ENCODE measurements at places on chromosomes 2 and 18.

DNA sequence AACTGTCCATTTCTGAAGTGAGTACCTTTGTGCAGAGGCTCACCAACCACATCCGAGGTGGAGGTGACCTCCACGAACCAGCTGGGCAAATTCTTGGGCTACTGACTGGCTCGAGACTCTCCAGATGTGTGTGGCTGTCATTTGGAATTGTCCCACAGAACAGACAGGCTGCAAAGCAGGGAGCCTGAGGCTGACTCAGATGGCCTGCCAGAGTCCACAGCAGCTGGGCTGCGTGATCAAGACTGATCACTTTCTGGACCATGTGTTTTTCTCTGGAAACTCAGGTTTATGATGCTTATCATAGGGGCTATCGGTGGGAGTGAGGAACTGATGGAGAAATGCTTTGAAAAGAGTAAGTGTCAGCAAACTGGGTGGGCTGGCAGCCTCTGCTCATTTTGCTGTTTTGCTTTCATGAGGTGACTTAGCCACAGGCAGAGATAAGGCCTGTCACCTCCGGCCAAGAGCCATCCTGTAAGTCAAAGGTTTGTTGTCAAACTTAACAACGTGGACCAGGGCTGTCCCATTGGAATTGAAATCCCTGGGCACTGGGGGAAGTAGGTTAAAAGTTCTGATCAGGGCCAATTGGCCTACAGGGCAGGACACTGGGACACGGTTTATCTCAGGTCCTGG lies 120.4 kb downstream of the LIPG start:
- no peak for DNase-seq

GRCh38 chr2:157107460-157107859 lies 150.0 kb upstream of the GALNT5 start:
- DNase-seq: no peak

DNA sequence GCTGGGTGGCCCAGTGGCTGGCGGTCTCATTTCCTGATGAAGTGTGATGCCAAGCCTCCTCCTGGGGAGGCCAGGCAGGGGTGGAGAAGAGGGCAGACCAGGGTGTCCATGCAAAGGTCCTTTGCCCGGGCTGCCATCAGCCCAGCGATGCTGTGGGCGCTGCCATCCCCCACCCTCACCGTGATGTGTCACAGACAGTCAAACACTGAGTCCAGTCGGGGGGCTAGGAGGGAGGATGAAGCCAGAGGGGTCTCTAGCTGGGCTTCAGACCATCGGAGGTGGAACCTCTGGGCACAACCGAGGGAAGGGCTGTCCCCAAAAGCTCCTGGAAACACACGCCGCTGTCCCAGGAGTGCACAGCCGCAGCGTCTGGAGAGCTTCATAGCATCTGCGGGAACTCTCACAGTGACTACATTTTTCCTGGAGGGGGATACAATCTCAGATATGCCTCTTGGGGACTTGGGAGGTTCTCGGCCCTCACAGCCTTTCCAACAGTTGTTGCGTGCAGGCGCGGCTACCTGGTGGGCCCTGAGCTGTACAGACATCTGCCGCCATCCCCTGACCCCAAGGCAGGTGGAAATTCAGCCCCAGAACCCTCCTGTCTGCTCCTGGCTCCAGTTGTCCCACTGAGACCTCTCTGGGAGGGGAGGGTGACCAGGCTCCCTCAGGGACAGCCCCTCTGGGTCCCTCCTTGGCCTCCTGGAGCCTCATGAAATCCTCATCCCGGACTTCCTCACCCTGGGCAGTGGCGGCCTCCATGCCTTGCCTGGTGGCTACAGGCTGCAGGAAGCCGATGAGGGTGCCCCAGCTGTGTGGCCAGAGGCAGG lies 26.5 kb upstream of the OTOS start:
- no peak for DNase-seq

GRCh38 chr2:174076975-174077374 lies 111.8 kb upstream of the SP3 start:
- DNase-seq: no peak

GRCh38 chr2:96470636-96471035 lies 34.5 kb downstream of the NEURL3 start:
- DNase-seq: no peak

GRCh38 chr2:54424555-54425163 lies 31.5 kb upstream of the SPTBN1 start:
- no peak for DNase-seq

- no peak for DNase-seq
Observed at GRCh38 chr2:144165599-144166250, 354.2 kb downstream of the ZEB2 start.

DNA sequence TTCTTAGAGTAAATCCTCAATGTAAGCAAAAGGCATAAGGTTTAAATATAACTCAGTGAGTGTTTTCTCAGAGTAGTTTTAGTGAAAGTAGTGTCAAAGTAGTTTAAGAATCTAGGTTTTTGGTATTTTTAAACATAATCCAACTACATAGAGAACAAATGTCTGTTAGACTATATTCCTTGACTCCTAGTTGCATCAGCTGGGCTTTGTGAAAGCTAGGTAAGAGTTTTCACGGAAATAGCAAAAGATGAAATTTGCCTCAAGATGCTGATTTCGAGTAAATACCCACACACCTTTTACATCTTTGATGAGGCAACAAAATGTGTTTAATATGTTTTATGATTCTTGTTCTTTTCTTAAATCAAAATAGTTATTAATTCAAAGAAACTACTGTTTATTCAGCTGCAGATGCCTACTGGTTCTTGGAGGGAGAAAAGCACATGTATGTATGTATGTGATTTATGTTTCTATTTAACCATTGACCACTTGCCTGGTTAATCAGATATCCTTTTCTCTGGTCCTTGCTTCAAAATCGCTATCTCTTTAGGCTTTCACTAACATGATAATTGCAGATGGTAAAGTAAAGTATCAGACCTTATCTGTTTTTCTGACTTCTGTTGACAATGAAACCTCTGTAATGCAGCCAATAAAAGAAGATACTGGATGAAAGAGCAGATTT lies 117.4 kb upstream of the NOSTRIN start:
- no peak for DNase-seq

DNA sequence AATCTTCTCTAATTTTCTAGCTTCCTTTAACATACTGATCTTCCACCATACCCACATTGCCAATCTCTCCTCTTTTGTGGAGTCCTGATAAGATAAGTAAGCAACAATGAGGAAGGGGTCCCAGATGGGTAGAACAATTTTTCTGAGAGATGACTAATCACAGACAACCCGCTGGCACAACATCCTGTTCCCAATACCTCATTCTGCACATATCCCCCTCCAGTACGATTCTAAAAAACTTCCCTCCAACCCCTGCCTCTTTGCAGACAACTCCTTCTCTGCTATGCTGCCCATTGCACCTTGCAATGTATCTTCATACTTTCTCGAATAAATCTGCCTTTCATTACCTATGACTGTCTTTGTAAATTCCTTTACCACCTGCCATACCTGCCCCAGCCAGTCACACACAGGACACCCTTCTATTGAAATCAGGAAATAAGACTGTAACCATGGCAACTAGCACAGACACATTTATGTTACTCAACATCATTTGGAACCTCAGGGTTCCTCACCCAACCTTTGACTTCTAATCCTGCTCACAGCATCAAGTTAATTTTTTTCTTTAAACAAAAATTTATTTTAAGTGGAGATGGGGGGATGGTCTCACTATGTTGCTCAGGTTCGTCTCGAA lies 7.4 kb upstream of the EXOC6B start:
- no peak for DNase-seq

All from NCI-H2227 treated with DMSO at 0.1 percent for 48 hours (cell line).